ENCODE measurements at places on chromosomes 16 and 17.

- no peak for DNase-seq
Measured at GRCh38 chr17:13538841-13539411, 62.8 kb downstream of the HS3ST3A1 start.

DNA sequence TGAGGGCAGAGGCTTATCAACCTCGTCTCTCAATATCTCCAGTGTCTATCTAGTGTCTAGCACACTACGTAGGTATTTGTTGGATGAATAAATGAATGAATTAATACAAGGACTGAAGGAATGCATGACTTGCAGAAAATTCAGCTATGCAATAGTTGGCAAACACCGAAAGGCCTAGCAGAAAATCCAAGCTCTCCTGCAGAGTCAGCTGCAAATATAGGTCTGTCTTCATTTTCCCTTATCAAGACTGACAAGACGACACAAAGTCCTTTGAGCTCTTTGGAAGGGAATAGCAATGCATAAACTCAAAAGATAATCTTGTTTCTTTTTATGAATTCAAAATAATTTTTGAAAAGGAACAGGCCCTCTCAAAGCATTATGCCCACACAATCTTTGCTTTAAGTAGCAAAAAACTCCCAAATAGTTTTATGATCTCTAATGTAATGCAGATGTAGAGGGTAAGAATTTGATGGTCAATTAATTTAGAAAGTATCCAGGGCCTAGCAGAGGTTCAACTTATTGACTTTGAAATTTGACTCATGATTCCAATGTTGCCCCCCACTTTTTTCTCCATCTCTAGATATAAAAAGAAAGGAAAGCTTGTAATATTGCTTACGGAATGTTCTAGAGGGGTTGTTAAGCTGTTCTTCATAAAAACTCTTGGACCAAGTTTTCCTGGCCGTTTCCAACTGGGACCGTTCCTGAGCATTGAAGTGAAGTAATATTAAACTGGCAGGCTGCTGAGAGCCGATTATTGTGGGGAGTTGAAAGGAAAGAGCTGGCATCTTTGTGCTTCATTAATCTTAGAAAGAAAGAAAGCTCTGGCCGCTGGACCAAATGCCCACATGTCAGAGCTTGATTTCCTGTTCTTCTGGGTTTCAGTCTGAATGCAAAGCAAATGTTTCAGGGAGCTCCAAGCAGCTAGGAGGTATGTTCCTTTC, 227.3 kb downstream of the HS3ST3A1 start:
- no peak for DNase-seq

DNA sequence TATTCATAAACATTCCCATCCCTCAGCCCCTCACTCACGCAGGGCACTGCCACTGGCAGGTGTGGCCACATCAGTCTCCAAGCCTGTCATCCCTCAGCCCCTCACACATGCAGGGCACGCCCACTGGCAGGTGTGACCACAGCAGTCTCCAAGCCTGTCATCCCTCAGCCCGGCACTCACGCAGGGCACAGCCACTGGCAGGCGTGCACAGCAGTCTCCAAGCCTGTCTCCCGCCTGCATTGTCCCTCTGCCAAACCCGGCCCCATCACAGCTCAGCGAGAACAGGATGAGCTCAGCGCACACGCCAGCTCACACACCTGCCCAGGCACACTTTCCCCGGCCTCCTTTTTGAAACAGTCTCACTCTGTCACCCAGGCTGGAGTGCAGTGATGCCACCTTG, 11.4 kb upstream of the KREMEN2 start:
- no peak for DNase-seq

- peak; percentile 48 for DNase-seq
Measured at GRCh38 chr17:76554131-76554530, 14.3 kb downstream of the PRCD start.

DNA sequence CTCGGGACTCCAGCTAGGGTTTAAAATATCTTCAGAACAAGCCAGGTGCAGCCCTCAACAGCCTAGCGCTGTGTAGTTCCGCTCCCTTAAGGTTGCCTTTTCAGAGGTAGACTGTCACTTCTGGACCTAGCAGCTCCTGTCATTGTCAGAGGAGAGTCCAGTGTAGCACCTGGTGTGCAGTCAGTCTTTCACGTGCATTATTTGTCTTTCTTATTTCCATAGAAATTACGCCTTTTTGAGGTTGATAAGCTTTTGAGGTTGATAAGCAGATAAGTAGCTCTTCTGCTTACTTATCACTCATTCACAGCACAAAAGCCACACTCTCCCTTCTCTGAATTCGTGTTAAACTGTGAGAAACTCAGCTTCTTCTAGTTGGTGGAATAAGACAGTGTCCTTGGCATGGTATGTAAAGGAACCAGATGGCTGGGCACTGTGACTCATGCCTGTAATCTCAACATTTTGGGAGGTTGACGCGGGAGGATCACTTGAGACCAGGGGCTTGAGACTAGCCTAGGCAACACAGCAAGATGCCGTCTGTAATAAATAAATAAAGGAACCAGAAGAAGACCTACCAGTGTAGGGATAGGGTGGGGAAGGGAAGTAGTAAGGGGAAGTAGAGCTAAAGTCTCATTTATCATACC, 10.2 kb downstream of the EEF2K start:
- DNase-seq = no peak

DNA sequence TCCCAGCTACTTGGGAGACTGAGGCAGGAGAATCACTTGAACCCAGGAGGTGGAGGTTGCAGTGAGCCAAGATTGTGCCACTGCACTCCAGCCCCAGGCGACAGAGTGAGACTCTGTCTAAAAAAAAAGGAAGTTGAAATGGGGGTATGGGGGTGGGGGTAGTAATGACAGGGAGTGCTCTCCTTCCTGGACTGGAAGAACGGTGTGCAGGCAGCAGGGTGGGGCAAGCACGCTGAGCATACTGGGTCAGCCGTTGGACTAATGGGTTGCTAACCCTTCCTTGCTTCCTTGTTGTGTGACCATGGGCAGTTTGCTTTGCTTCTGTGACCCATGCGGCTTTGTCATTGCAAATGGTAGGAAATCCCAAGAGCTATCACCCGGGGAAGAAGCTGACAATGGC, 16.5 kb downstream of the KATNIP start:
- DNase-seq = no peak

GRCh38 chr16:8949536-8950418, 13.9 kb downstream of the USP7 start:
- no peak for DNase-seq

DNA sequence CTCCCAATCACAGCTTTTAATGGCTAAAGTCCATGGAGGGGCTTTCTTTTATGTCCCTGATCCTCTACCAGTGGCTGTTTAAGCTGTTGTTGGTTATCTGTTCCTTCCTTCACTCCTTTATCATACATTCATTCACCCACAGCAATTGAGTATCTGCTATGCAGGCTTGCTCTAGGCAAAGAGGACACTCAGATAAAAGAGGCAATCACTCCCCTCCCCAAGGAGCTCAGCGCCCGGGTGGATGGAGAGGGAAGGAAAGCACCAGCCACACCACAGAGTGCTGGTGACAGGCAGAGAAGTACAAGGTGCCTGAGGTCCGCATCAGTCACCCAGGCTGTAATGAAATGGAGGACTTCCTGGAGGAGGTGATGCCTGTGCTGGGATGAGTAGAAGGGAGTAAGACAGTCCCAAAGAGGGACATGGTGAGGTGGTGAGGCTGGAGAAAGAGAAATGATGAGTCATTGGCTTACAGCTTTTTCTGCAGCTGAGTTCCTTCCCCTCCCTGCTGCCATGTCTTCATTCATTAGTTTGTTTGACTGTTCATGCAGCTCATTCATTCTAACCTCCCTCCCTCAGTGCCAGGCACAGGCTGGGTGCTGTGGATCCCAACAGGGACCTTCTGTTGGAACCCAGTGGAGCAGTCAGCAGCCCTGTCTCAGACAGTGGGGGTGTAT, 12.8 kb upstream of the NGFR start:
- no peak for DNase-seq

- DNase-seq = no peak
Measured at GRCh38 chr17:41098481-41098880, 539 bp upstream of the KRTAP4-8 start.

GRCh38 chr17:61583242-61583641, 7.8 kb downstream of the NACA2 start:
- peak; percentile 66 for DNase-seq

DNA sequence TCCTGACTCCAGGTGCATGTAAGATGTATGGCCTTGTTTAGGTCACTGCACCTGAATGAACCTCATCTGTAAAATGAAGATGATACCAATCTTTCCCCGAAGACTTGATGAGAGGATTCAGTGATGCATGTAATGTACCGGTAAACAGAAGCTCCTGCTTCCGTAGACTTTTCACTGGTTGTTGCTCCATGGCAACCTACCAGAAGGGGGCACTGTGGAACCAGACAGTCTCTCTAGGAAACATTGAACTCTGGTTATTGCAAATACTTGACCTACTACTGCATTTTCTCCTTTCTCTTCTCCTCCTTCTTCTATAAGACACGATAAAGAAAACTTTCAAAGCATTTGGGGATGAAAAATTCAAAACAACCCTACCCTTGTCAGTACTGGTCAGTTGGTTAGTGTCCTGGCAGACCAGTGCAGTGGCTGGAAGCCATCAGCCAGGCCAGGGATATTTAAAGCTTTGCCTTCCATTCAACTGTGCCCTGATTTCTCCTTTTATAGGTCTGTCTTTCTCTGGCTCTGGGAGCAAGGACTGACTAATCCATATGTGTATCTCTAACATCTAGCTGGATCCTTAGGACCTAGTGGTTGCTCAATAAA, 667.4 kb upstream of the SALL1 start:
- peak; percentile 40 for DNase-seq

Data from COLO829 (cell line).